Aorta (tissue), 5 donors: ENCODE measurements at places on chromosomes 6 and 20. TPM values are rescaled to one million over a fixed set of nuclear protein-coding genes. Genes with fewer than 3 reads are reported as not detected.

DNA sequence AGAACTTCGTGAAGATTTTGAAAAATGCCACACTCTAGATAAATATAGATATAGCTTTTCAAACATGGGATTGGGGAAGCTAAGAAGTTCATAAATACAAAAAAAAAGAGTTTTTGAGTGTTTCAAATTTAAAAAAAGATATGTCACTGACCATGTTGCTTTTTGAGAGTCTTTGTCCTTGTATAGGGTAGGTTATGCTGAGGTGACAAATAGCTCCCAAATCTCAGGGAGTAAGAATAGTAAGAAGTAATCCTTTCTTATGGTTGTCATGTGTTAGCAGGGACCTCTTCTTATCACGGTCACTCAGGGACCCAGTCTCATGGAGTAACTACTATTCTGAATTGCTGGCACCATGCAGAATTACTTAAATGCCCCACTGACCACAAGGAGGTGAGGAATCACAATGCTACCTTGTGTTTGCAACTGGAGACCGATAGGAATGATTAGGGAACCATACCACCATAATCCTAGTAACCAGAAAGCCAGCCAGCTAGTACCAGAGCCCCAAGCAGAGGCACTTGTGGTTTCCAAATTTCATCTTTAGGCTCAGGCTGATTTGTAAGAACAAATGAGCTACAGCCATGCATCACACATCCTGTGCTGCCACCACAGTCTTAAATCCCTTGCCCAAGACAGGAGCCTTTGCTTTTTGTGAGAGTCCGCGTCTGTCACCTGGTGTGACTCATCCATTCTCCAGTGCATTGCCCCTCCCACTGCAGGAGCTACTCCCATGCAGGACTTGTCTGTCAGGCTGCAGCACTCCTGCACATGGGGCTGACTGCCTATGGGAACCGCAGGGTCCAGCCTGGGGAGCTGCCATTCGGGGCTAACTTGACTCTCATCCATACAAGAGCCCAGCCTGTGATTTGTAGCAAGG, 42.4 kb upstream of the ADGRF4 start:
- H3K27me3 ChIP-seq: peaks cover 1% of the 10 kb centered on the region
- H3K4me3 ChIP-seq: no peak overlapping the region
- DNase-seq: no peak

DNA sequence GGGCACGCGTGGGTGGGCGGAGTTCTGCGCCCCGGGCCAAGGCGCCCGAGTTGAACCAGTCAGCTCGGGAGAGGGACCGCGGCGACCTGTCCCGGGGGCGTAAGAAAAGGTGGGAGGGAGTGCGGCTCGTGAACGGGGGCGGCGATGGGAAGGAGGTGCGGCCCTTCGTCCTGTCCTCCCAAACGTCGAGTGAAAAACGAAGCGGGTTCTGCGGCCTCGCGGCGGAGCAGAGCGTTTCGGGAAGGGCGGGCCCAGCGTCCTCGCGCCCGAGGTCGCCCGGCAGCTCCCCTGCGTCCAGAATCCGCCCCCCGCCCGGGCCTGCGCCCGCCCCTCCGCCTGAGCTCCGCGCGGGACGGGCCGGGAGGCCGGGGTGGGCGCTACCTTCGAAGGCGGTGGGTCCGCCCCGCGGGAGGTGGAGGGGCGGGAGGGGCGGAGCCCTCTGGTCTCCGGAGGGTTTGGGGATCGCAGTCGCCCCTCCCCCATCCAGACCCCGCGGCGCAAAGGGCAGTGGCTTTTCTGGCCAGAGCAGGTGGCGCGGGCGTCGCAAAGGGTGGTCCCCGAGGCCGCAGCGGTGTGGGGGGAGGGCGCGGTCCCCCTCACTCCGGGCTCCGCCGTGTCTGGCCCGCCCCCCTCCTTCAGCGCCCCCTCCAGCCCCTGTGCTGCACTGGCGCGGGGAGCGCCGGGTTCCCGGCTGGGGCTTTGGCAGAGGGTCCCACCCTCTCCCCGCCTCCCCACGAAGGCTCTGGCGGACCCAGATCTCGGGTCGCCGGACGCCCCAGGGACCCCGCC, 838 bp downstream of the STMN3 start:
- peak; percentile 79 for DNase-seq
- no peak overlapping the region for H3K27ac ChIP-seq
- peak overlapping the region; percentile 11 for H3K4me3 ChIP-seq
- H3K4me1 ChIP-seq: no peaks in the 10 kb centered on the region
- no peaks in the 10 kb centered on the region for H3K27me3 ChIP-seq

- no peak overlapping the region for H3K27ac ChIP-seq
- no peak for DNase-seq
These were observed 101.3 kb downstream of the VEGFA start for GRCh38 chr6:43871284-43871683.

DNA sequence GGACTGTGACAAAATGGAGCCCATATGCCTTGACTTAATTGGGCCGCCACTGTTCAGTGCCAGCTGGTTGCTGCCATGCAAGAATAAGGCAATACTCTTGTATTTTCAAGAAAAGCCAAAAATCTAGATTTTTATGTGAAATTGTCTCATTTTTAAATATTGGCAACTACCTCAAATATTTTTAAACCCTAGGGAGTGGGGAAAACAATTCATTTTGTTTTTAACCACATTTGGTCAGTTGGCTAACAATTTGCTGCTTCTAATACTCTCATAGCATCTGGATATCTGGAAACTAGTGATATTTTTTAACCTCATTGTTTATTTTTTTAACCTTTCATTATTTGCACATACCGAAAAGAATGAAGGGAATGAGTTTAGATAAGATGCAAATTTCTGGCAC, 91.0 kb downstream of the EYA2 start:
- H3K4me1 ChIP-seq: no peaks in the 10 kb centered on the region
- H3K36me3 ChIP-seq: no peaks in the 10 kb centered on the region
- DNase-seq: no peak

DNA sequence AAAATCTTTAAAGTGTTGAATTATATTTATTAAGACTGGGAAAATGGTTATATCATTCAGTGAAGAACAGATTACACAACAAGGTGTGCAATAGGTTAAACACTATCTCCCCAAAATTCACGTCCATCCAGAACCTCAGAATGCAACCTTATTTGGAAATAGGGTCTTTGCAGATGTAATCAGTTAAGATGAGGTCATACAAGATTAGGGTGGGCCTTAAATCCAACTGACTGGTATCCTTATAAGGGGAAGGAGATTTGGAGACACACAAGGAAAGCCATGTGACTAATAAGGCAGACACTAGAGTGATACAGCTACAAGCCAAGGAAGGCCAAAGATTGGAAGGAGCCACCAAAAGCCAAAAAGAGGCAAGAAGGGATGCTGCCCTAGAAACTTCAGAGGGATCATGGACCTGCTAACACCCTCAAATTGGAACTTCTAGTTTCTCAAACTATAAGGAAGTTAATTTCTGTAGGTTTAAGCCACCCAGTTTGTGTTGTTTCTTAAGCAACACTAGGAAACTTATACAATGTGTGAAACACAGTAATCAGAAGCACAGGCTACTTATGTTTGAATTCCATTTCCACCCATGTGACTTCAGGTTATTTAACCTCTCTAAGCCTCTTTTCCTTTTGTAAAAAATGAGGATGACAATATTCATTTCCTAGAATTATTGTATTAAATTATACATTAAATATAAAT, 16.9 kb downstream of the ILRUN start:
- no peaks in the 10 kb centered on the region for H3K27me3 ChIP-seq
- H3K27ac ChIP-seq: peak overlapping the region; percentile 6
- no peak for DNase-seq
- no peaks in the 10 kb centered on the region for H3K36me3 ChIP-seq

DNA sequence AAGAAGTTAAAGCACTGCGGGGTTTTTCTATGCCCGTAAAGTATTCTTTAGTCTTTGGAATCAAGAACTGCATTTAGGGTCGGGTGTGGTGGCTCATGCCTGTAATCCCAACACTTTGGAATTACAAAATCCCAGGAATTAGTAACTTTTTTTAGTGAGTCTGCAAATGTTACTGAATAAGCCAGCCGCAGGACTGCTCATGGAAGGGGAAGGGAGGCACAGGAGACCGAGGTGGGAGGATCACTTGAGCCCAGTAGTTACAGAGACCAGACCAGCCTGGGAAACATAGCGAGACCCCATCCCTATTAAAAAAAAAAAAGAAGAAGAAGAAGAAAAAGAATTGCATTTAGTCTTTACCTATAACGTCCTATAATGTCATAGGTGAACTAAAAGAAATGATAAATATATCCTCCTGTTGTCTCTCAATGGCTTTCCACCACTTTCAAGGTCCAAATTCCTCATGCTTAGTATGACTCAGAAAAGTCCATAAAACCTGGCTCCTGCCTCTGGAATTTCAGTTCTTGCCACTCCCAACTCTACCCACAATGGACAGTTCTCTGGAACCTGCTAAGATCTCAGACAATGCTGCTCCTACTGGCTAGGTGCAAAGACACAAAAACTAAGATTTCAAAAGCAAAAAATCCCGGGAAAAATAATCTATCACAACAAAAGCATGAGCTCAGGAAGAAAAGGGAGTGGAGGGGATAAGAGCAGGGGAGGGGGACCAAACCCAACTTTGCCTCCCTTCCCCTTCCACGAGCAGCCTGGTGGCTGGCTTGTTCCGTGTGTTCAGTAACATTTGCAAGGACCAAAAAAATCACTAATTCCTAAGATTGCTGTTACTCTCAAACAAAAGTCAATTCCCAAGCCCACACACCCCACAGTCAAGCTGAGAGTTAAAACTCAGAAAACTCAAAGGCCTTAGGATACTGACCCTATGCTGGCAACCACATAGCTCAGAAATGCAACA, 39.0 kb downstream of the B4GALT5 start:
- H3K27ac ChIP-seq: no peak overlapping the region
- no peak overlapping the region for H3K4me3 ChIP-seq
- peaks cover 10% of the 10 kb centered on the region for H3K4me1 ChIP-seq

BRPF3 gene
- polyA plus RNA-seq: 11.3 TPM

- no peak for DNase-seq
- H3K36me3 ChIP-seq: peaks cover 12% of the 10 kb centered on the region
- H3K4me1 ChIP-seq: no peaks in the 10 kb centered on the region
- H3K27me3 ChIP-seq: no peaks in the 10 kb centered on the region
- no peak overlapping the region for H3K27ac ChIP-seq
These were observed 32.7 kb upstream of the FANCE start for GRCh38 chr6:35419417-35419816.

DNA sequence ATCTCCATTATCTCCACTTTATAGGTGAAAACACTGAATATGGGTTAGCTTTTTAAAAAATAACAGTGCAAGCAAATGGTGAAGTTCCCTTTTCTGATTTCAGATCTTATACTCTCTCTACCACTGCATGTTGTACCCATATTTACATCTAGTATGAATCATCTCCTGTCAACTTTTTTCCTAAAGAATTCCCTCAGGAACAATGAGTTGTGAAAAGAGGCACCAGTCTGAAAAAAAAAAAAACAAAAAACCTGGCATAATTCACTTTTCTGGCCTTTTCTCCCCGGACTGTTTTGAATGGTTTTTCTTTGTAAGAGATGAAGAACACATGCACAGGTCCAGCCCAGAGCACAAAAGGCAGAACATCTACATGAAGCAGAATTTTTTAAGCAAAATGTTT, 596.0 kb downstream of the COL12A1 start:
- peaks cover 2% of the 10 kb centered on the region for H3K4me1 ChIP-seq
- no peaks in the 10 kb centered on the region for H3K36me3 ChIP-seq
- no peak overlapping the region for H3K4me3 ChIP-seq
- no peak overlapping the region for H3K27ac ChIP-seq
- peaks cover 2% of the 10 kb centered on the region for H3K27me3 ChIP-seq
- DNase-seq: no peak

GRCh38 chr6:67030861-67031260, 1323.8 kb upstream of the EYS start:
- H3K4me3 ChIP-seq: no peak overlapping the region
- H3K27me3 ChIP-seq: no peaks in the 10 kb centered on the region
- no peak for DNase-seq
- no peaks in the 10 kb centered on the region for H3K36me3 ChIP-seq
- H3K4me1 ChIP-seq: no peaks in the 10 kb centered on the region

C6orf132 gene
- polyA plus RNA-seq: 0.51 TPM

TBXT gene
- polyA plus RNA-seq: not detected

- peaks cover 2% of the 10 kb centered on the region for H3K4me1 ChIP-seq
- H3K27me3 ChIP-seq: no peaks in the 10 kb centered on the region
- DNase-seq: no peak
- H3K36me3 ChIP-seq: no peaks in the 10 kb centered on the region
- H3K4me3 ChIP-seq: no peak overlapping the region
These were observed 31.2 kb downstream of the SLC9A8 start for GRCh38 chr20:49843770-49844380.

DNA sequence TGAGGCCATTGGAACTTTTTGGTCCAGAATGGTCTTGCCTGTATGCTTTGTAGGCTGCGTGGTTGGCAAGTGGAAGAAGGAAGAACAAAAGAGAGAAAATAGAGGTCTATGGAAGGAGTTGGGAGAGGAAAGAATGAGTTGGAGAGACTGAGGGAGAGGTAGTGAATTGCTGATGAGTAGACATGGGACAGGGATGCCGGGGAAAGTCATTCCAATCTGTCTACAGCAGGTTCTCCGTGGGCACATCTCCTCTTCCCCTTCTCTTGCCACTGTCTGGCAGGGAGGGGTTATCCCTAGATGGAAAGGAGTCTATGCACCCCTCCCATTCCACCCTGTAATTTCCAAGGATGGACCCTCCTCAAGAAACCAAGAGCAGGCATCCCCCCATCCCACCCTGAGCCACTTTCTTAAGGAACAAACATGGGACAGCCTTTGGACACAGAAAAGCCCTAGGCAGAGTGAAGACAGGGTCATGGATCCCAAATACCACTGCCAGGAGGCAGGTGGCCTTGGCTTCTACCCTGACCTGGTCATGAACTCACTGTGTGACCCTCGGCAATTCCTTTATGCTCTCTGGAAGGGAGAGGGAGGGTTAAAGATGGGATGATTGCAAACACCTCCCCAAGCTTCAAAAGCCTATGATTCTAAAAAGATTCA, 196.9 kb downstream of the LRFN2 start:
- H3K27ac ChIP-seq: no peak overlapping the region
- no peaks in the 10 kb centered on the region for H3K27me3 ChIP-seq
- no peaks in the 10 kb centered on the region for H3K36me3 ChIP-seq
- H3K4me3 ChIP-seq: no peak overlapping the region
- no peaks in the 10 kb centered on the region for H3K4me1 ChIP-seq

DNA sequence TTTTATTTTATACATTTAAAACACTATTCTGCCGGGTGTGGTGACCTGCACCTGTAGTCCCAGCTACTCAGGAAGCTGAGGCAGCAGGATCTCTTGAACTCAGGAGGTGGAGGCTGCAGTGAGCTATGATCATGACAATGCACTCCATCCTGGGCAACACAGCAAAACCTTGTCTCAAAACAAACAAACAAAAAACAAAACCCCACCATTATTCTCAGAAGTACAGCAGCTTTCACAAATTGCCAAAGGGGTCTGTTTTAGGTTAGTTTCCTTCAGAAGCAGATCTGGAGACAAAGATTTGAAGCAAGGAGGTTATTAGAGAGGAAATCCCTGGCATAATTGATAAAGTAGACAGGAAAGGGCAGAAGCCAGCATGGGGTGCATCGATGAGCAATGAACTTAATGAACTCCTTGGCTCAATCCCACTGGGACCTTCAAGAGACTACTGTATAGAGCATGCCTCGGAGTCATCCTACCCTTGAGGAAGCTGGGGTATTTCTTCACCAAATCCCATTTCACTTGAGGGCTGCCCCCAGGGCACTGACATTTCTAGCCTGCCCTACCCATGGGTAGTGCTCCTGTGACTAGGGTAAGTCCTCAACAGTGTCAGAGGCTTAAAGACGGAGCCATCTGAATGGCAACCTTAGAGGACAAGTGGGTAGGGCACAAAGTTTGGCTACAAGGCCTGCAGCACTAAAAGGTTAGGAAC, 43.2 kb upstream of the DDR1 start:
- H3K27ac ChIP-seq: no peak overlapping the region
- no peaks in the 10 kb centered on the region for H3K27me3 ChIP-seq
- no peak for DNase-seq
- H3K4me3 ChIP-seq: no peak overlapping the region
- H3K36me3 ChIP-seq: no peaks in the 10 kb centered on the region

CD93 gene
- 8.4 TPM for polyA plus RNA-seq
